ENCODE measurements at places on chromosomes 12 and 14.

DNA sequence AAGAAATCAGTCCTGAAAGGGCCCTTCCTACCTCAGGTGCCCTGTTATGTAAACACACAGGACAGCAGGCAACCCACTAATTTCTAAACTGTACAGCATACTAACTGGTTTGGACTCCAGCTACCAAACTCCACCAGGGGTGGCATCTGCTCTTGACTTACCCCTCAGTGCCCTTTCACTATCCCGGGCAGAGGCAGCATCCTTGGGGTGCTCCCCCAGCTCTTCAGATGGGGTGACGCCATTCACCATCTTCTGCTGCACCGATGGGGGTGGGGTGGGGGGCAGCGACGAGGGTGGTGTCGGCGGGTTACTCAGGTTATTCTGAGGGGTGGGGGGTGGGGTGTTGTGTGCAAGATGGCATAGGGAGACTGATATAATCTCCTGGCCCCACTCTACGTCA is 11.5 kb upstream of the PRKAG1 start:
- DNase-seq: no peak

GRCh38 chr14:42001431-42001830 is 394.8 kb downstream of the LRFN5 start:
- DNase-seq: no peak

DNA sequence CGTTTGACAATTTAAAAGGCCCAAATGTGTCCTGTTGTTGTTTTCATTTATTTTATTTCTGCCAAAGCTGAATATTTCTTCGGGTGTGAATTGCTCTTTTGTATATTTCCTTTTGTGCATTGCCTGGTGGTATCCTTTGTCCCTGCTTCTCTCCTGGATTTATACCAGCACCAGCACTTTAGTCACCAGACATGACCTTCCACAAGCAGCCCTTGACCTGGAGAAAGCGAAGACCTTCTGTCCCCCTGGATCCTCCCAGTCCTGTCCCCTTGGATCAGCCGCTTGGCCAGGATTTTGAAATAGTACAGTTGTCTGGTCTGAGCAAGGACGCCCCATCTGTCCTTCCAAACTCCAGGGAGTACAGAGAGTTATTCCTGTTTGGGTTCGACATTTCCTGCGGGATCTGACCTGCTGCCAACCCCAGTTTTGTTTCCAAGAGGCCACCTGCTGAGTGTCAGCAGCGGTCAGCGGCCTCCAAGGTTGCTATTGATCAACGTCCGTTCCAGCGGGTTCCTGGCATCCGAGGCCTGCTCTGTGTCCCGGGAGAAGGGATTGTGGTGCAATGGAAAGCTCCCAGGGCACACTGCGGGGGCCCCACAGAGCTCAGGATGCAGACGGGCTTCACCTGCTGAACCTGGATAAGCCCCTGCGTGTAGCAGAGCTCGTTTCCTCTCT is 45.1 kb upstream of the CHGA start:
- no peak for DNase-seq

GRCh38 chr12:88227871-88228270 is 85.8 kb downstream of the TMTC3 start:
- no peak for DNase-seq

GRCh38 chr14:53767566-53767965 is 189.1 kb downstream of the BMP4 start:
- DNase-seq: no peak

DNA sequence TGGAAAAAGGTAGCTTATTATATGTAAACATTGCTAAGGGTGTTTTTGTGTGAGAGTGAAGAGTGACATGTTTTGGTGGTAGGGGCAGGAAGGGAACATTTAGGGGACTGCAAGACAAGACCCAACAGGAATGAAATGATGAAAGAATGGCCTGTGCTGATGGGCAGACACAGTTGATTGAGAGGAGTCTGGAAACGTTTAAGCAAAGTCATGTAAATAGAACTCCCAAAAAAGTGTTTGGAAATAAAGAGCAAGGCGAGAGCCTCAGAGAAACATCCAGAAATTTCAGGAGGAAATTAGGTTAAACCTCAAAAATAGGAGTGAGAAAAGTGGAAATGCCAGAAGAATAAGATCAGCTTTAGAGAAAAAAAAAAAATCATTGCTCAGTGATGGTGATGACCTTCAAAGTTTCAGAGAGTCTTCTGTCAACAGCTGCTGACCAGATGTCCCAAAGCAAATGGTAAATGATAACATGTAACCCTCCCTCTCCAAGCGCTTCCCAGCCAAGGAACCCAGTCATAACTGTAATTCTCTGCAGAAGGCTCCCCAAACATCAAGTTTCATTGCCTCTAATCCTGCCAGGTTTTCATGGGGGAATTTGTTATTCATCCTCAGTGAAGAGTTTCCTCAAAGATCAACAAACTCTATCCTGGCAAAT is 223.2 kb upstream of the FAR2 start:
- no peak for DNase-seq

DNA sequence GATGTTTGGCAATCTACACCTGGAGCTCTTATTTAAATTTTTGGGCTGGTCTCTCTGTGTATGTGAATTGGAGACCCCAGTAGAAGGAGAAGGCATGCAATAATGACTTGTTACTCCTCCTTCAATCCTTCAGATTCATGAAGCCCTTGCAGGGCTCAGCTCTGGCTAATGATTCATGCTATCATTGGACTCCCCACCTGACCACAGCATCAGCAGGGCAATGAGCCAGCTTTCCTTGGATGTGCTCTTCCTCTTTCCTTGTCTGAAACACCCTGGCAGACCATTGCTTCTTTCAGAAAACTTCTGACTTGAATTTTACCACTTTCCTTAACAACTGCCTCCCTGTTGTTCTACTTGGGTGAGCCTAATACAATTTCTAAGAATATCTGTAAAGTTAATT is 1019.2 kb downstream of the AACS start:
- no peak for DNase-seq

GRCh38 chr12:106157802-106158201 is 19.0 kb upstream of the NUAK1 start:
- DNase-seq: no peak

DNA sequence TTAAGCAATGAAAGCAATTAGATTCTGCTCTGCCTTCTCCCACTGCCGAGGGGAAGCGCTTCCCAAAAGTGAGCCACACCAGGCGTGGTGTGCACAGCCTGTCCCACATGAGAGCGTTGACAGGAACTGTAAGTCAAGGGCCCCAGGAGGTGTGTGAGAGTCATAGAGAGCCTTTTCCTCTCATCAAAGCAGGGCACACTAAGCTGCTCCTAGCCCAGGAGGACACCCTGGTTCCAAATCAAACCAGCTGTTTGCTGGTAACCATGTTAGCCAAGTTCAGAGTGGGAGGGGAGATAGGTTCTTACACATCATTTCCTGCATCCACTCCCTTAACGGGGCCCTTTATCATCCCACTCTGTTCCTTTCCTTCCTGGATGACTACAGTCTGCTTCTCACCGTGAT is 98.3 kb downstream of the SPTSSA start:
- DNase-seq: no peak
